NCI-H2029 treated with DMSO at 0.1 percent for 48 hours (cell line): ENCODE measurements at places on chromosomes 6 and 20.

DNA sequence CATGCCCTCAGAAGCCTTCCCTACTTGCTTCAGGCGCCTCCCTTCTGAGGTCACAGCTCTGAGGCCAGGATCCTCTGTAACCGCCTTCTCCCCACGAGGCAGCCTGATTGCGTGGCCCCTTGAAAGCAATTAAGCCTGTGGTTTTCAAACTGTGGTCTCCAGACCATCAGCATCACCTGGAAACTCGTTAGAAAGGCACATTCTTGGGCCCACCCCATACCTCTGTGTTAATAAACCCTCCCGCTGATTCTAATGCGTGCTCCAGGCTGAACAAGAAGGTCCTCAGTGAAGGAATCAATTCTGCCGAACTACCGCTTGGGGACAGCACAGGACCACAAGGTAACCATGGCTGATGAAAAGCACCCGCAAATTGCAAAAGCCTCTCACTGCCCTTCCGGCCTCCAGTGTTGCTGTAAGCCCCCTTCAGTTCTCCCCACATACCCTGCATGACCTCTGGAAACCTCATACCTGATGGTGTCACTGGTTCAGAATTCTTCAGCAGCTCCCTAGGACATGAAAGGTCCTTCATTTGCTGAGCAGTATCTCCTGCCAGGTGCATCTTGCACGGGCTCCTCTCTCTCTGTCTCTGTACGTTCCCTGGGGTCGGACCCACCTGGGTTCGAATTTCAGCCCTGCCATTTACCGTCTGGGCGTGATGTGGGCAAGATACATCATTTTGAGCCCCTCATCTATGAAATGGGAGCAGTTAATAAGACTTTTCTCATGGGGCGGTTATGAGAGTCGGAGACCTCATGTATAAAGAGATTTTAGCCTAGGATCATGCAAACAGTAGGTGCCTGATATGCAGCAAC, 93.3 kb upstream of the RNF24 start:
- DNase-seq = peak; percentile 64

DNA sequence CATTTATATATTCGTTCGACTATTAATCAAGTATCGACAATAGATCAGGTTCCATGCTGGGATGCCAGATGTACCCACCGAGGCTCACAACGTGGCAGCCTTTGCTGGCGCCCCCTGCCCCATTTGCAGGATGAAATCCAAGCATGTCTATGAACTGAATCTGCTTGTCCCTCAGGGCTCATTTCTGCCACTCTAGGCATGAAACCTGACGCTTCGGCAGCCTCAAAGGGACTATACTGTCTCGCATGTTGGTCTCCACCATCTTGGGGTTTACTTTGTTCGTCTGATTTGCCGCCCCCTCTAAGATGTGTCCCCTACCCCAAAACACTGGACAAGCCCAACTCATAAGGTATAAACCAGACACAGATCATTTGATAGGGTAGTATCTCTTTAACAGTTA, 36.7 kb downstream of the HUS1B start:
- DNase-seq = no peak

DNA sequence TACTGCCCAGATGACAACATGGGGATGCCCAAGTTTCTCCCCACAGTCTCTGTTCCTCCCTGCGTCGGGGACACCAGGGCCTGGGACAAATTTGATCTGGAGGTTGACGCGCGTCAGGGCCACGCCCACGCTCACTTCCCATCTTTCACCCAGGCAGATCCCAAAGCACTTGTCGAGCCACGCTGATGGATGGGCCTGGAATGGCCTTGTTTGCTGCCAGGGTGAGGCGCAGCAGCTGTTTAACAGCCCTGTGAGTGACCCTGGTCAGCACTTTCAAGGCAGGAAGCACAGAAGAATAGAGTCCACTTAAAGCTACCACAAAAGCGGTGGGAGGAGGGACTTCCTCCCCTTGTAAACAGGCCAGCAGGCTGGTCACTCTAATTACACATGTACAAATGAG, 324.7 kb upstream of the JARID2 start:
- peak; percentile 60 for DNase-seq

- no peak for DNase-seq
These were observed 23.6 kb upstream of the EDN1 start for GRCh38 chr6:12266571-12266970.

- DNase-seq = no peak
These were observed 102.3 kb downstream of the HIVEP2 start for GRCh38 chr6:142842418-142843261.

GRCh38 chr20:23879811-23880374, 345 bp upstream of the CST5 start:
- no peak for DNase-seq

- no peak for DNase-seq
These were observed 71.6 kb upstream of the LGSN start for GRCh38 chr6:63391203-63391970.

GRCh38 chr6:28349892-28350737, at the start of gene ZKSCAN3:
Gene ZKSCAN3 (plus strand): TSS chr6:28349947. CDS start chr6:28359587, 9,640 bp downstream.
- DNase-seq = peak; percentile 84
